ENCODE measurements at places on chromosomes 4 and X. TPM values are rescaled to one million over a fixed set of nuclear protein-coding genes. Genes with fewer than 3 reads are reported as not detected.

FAM184B gene
- total RNA-seq = not detected

NDP gene
- total RNA-seq = not detected

SHOX gene
- total RNA-seq = not detected

SLC9B1 gene
- not detected for total RNA-seq

FAT4 gene
- total RNA-seq = 3.2 TPM

KDM5C gene
- 97.5 TPM for total RNA-seq

UCP1 gene
- not detected for total RNA-seq

AFP gene
- total RNA-seq = 0.56 TPM

HTN3 gene
- not detected for total RNA-seq

CCNB3 gene
- total RNA-seq = 0.19 TPM

GYPE gene
- total RNA-seq = not detected

ANAPC10 gene
- 20.7 TPM for total RNA-seq

UGT2B15 gene
- total RNA-seq = 1.2 TPM

IQCM gene
- not detected for total RNA-seq

TRIM60 gene
- total RNA-seq = not detected

MAGEA2B gene
- total RNA-seq = not detected

CYBB gene
- total RNA-seq = not detected

OCRL gene
- 13.8 TPM for total RNA-seq

ATOH1 gene
- not detected for total RNA-seq

F8A1 gene
- total RNA-seq = 4.5 TPM

MAGEB10 gene
- total RNA-seq = not detected

SULT1B1 gene
- 0.05 TPM for total RNA-seq

MYOZ2 gene
- not detected for total RNA-seq

UGT2B7 gene
- 0.78 TPM for total RNA-seq

TLR10 gene
- total RNA-seq = not detected

IL21 gene
- total RNA-seq = not detected

GCNA gene
- 1.6 TPM for total RNA-seq

SMIM10 gene
- 0.33 TPM for total RNA-seq

CXCR3 gene
- not detected for total RNA-seq

SMIM43 gene
- total RNA-seq = not detected

GPR78 gene
- not detected for total RNA-seq

TRPC3 gene
- total RNA-seq = not detected

MAGEC2 gene
- not detected for total RNA-seq

FHDC1 gene
- 3.6 TPM for total RNA-seq

SMIM10L2A gene
- total RNA-seq = 2.5 TPM

GIMD1 gene
- not detected for total RNA-seq

TLR6 gene
- total RNA-seq = 1.6 TPM

NPY2R gene
- not detected for total RNA-seq

JAKMIP1 gene
- not detected for total RNA-seq

MTTP gene
- total RNA-seq = 0.28 TPM

TMPRSS11B gene
- 0.05 TPM for total RNA-seq
